K562 (cell line): ENCODE measurements at places on chromosomes 6 and 20. TPM values are rescaled to one million over a fixed set of nuclear protein-coding genes. Genes with fewer than 3 reads are reported as not detected.

The TNFRSF6B gene
- not detected in 2 replicates for total RNA-seq

The TCF21 gene
- total RNA-seq: not detected in 2 replicates

The FOXF2 gene
- total RNA-seq: not detected in 2 replicates

The RREB1 gene
- 64.2 and 65.7 TPM in 2 replicates for total RNA-seq

The BPIFA2 gene
- total RNA-seq: not detected in 2 replicates

The YWHAB gene
- total RNA-seq: 178 and 180 TPM in 2 replicates

DNA sequence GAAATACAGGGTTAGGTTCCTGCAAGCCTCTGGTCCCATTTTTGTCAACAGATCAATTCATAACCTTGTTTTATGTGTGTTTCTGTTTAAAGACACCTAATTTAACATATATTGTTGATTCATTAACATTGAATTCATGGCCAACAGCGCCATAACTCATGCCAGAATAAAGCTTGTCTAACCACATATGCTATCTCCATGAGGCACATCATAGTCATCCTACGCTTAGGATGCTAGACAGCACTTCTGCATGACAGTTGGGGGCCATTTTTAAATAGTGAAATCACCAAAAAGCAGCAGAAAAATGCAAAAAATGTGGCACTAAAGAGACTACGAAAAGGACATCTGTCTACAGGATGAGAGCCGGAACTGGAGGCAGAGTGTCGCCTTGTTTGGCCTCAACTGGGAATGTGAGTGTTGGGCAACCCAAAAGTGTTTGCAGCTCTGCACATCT is 37.9 kb downstream of the TRAM2 start:
- no peaks in the 10 kb centered on the region for H3K27me3 ChIP-seq
- no peak for DNase-seq
- H3K36me3 ChIP-seq: peaks cover 9% of the 10 kb centered on the region; the same call in 1 of the 3 replicates
- no peak overlapping the region for H3K4me3 ChIP-seq

DNA sequence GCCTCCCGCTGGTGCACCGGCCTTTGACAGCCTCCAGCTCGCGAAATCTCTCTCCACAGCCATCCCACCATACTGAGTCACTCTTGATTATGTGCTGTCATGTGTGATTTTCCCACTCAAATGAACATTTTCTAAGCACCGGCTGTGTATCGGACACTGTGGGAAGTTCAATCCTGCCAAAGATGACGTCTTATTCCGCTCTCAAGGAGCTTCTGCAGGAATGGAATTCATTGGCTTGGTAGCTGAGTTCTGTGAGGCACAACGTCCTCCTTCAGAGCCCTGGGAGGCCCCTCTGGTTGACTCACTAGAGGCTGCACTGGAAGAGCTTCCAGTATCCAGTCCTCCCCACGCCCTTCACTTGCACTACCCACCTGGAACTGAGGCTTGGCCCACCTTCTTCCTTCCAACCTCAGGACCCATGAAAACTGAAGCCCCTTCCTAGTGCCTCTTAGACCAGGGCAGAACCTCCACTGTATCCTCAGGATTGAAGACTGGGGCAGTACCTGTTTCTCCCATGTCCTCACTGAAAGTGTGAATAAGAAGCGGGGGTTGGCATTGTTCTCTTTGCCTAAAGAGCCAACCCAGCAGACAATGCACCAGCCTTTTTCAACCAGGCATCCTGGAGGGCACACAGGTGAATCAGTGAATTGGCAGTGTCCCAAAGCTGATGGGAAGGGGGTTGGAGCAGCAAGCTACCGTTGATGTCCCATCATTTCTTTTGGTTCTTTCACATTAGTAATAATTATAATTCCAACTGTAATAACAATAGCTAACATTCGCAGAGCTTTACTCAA is 1.7 kb downstream of the UNC5CL start:
- no peak overlapping the region for H3K4me3 ChIP-seq
- no peaks in the 10 kb centered on the region for H3K36me3 ChIP-seq
- peaks cover 9% of the 10 kb centered on the region; the same call in 2 of the 3 replicates for H3K4me1 ChIP-seq
- DNase-seq: no peak
- no peak overlapping the region for H3K27ac ChIP-seq

DNA sequence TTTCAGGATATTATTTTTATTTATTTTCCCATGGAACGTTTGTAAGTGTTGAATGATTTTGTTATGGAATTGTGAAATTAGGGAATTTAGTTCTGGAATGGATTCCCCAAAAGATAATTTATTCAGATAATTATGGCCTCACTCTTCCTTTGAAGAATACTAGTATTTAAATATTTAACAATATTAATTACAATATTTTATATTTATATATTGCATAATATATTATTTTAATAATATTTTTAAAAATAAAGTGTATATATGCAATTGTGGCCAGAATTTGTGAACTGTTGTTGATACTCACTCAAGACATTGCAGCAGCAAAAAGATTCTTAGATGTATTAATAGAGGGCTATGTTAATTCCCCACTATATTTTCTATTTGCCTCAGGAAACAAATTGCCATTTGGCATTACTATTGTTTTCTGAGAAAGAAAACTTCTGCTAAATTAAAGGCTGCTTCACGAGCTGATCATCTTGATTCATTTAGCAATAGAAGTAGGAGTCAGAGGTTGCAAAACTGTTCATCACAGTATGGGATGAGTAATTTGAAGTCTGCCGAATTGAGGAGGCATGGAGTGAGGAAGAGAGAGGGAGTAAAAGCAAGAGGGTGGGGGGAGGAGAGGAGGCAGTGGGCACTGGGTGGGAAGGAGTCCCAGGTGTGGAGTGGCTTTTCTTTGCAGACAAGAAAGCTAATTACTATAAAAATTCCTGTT is 729.2 kb downstream of the DHX35 start:
- H3K27ac ChIP-seq: no peak overlapping the region
- H3K27me3 ChIP-seq: no peaks in the 10 kb centered on the region
- no peaks in the 10 kb centered on the region for H3K4me1 ChIP-seq
- DNase-seq: no peak
- no peaks in the 10 kb centered on the region for H3K36me3 ChIP-seq

- H3K27ac ChIP-seq: no peak overlapping the region
- H3K36me3 ChIP-seq: no peaks in the 10 kb centered on the region
- no peaks in the 10 kb centered on the region for H3K4me1 ChIP-seq
- H3K4me3 ChIP-seq: no peak overlapping the region
- H3K27me3 ChIP-seq: peaks cover 3% of the 10 kb centered on the region; the same call in 1 of the 3 replicates
- no peak for DNase-seq
Observed at GRCh38 chr6:90336388-90336947, 39.8 kb upstream of the BACH2 start.
